Skin of body (tissue), 3 donors: ENCODE measurements at places on chromosomes 5 and 9. TPM values are rescaled to one million over a fixed set of nuclear protein-coding genes. Genes with fewer than 3 reads are reported as not detected.

DNA sequence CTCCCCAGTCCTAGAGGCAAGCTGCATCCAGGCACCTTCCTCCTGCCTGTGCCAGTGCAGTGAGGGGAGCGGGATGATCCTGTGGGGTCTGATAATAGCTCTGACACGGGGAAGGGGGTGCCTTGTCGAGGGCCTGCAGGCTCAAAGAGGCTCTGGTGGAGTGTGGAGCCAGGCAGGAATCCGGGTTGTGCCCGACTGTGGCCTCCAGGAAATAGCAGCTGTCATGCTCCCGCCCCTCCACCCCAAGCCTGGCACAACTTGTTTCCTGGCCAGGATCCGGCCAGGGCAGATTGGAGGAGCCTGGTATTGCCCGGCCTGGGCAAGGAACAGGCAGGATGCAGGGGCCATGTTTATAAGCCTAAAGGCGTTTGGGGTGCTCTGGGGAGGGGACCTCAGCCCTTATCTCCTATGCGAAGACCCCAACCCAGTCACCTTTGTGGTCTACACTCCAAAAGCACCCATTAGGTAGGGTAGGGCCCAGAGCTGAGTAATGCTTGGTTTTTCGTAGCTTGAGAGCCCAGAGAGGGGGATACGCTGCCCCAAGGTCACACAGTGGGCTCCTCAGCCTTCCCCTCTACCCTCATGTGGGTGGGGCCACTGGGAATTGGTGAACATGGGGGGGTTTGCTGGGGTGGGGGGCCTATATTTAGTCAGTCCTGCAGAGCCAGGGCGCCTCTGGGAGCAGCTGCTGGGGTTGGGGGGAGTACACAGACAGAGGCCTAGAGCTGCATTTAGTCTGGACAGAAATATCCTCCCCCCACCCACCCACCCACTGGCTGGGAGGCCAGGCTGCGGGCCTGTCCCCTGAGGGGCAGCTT, 12.2 kb downstream of the CXXC5 start:
- no peak for DNase-seq

GRCh38 chr5:1537603-1538154, 13.9 kb upstream of the LPCAT1 start:
- DNase-seq, result no peak

- no peak for DNase-seq
Observed at GRCh38 chr5:32597041-32597629, 11.8 kb downstream of the SUB1 start.

The SMARCA2 gene
- total RNA-seq, result 180 TPM

The TAS2R1 gene
- not detected for total RNA-seq
